Activated CD4-positive, alpha-beta memory T cell treated with anti-CD3 and anti-CD28 coated beads, Interleukin-2, amount 10 ng/mL, durations not matched to agents 7 days and 5 days (primary cell): ENCODE measurements at places on chromosomes 1 and 21. TPM values are rescaled to one million over a fixed set of nuclear protein-coding genes. Genes with fewer than 3 reads are reported as not detected.

DNA sequence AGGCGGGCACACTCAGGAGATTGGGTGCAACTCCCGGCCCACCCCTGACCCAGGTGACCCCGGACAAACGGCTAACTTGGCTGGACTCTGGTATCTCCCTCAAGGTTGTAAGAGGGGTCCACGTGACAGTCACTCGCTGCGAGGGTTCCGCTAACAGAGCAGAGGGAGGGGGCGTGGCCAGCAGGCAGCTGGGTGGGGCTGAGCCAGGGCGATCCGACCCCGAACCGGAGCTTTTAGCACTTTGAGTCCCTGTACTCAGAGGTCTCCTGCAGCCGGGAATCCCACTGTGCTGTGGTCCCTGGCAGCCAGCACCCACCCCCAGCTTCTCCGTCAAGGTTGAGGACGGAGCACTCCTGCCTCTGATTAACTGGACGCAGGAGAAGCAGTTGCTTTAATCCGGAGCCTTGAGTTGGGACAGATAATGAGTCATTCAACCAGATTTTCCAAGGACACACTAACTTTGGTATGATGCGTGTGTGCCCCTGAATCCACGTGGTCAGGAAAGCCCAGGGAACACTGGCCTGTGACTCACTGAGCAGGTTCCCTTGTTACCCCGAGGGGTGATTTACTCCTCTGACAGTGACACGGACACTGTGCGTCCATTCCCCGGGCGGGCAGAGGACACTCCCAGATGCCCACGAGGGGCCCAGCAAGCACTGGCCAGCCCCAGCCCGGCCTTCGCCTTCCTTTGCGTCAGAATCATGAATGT lies 16.8 kb downstream of the TRPM2 start:
- no peak for DNase-seq

- no peak for DNase-seq
Observed at GRCh38 chr1:15835205-15835740, 12.2 kb upstream of the SPEN start.

DNA sequence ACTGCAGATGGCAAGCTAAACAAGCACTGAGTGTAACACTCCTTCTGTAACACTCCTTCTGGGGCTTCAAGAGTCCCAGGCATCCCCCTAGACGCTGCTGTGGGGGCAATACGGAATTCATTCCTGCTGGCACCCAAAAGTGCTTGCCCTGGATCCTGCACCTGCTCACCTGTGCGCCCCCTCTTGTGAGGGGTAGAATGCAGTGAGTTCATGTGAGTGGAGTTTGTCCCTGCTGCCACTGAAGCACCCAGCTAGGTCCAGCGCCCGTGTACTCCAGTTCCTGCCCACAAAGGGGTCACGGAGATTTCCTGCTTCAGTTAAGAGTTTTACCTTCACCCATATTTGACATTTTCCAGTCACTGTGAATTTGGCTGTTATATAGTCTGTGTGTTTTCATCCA lies 130.0 kb downstream of the SNX7 start:
- no peak for DNase-seq

DNA sequence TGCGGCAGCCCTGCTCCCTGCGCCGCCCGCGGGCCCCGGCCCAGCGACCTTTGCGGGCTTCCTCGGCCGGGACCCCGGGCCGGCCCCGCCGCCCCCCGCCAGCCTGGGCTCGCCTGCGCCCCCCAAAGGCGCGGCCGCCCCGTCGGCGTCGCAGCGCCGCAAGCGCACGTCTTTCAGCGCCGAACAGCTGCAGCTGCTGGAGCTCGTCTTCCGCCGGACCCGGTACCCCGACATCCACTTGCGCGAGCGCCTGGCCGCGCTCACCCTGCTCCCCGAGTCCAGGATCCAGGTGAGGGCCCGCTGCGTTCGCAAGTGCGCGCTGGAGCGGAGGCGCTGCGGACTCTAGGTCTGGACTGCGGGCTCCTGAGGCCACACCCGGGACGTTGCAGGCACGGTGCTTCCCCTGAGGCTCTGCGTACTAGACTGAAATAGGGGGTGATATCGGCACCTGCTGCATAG lies 351 bp downstream of the MIXL1 start:
- DNase-seq: peak; percentile 37

- no peak for DNase-seq
Observed at GRCh38 chr1:203077956-203078355, 7.9 kb downstream of the MYOG start.

DNA sequence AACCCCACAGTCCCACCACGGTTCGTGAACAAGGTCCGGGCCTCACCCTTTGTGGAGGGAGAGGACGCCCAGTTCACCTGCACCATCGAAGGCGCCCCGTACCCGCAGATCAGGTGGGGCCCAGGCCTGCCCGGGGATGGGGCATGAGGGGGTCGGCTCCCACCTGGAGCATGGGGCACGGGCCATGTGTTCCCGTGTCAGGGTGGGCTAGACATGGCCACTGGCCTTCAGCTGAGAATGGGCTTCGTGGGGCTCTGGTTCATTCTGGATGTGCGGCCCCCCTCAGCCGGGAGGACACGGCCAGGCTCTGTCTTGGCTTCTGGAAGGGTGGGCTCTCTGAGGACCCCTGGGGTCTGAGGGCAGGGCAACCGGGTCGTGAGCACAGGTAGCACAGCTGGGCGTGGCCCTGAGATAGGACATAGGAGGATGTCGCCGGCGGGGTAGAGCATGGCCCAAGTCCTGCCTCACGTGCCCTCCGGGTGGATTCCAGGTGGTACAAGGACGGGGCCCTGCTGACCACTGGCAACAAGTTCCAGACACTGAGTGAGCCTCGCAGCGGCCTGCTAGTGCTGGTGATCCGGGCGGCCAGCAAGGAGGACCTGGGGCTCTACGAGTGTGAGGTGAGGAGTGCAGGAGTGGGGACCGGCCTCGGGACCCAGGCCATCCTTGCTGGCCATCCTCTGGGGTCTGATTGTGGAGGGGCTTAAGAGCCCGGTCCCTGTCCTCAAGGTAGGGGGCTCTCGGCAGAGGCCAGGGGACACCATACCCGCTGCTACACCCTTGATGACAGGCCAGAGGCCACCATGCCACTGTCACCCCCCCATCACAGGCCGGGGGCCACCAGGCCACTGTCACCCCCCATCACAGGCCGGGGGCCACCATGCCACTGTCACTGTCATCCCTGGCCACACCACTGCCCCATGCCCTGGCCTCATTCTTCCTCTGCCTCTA lies 55.5 kb downstream of the TRIM11 start:
- no peak for DNase-seq

- DNase-seq: no peak
Observed at GRCh38 chr1:78223417-78224215, 177.8 kb downstream of the GIPC2 start.

- no peak for DNase-seq
Observed at GRCh38 chr1:184930232-184930631, 44.1 kb downstream of the NIBAN1 start.

GRCh38 chr1:106727171-106727570 lies 329.3 kb upstream of the PRMT6 start:
- no peak for DNase-seq

GRCh38 chr21:46118316-46119143 lies 20.6 kb downstream of the COL6A2 start:
- no peak for DNase-seq

GRCh38 chr1:230308039-230308438 lies 118.1 kb downstream of the PGBD5 start:
- DNase-seq: no peak

- no peak for DNase-seq
Observed at GRCh38 chr1:89836252-89837035, 15.6 kb downstream of the LRRC8D start.

C1QB gene
- total RNA-seq: not detected

C1QTNF12 gene
- 2.0 TPM for total RNA-seq

CYP4A22 gene
- not detected for total RNA-seq

PCP4 gene
- total RNA-seq: not detected

APOBEC4 gene
- total RNA-seq: not detected

FCRLA gene
- total RNA-seq: not detected

RAB25 gene
- 0.53 TPM for total RNA-seq

BATF3 gene
- total RNA-seq: 56.7 TPM
